Femur (tissue), 1 donor: ENCODE measurements at places on chromosomes 5 and 9.

GRCh38 chr5:34959323-34959722 is 30.0 kb downstream of the DNAJC21 start:
- no peak for DNase-seq

- no peak for DNase-seq
Measured at GRCh38 chr5:32109236-32109635, 64.9 kb downstream of the GOLPH3 start.

DNA sequence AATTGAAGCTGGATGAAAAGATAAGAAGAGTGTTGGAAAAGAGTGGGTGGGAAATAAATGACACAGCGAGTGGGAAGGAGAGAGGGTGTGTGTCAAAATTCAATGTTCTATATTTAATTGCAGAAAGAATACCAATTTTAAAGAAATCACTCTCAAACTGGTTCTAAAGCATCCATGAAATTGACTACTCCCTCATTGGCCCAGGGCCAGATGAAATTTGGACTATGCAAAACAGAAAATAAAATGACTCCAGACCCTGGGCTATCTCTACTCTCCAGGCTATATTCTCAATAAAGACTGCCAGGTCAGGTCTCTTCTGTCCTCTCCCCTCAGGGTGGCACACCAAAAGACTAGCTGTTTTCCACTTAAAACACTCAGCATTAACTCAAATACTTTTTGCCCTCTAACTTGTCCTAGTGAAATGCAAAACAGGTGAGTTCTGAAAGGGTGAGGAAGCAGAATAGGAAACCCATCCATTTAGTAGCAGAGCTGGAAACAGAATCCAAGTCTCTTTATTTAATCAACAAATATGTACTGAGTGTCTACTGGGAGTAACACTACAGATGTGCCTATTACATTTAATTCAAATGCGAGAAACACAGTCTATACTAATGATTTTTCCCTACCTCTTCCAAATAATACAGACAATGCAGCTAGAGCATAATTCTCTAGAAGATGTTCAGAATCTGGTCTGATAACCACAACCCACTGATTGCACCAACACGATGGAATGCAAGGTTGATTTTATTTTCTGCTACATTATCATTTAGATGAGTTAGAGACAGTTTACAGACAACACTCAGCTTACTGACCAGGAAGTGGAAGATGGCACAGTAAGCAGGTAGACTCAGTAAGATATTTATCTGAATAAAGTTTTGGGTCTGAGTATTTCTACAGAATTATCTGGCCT is 42.1 kb downstream of the EFCAB9 start:
- DNase-seq, result no peak

- no peak for DNase-seq
Measured at GRCh38 chr5:151048526-151048925, 28.1 kb downstream of the GPX3 start.

DNA sequence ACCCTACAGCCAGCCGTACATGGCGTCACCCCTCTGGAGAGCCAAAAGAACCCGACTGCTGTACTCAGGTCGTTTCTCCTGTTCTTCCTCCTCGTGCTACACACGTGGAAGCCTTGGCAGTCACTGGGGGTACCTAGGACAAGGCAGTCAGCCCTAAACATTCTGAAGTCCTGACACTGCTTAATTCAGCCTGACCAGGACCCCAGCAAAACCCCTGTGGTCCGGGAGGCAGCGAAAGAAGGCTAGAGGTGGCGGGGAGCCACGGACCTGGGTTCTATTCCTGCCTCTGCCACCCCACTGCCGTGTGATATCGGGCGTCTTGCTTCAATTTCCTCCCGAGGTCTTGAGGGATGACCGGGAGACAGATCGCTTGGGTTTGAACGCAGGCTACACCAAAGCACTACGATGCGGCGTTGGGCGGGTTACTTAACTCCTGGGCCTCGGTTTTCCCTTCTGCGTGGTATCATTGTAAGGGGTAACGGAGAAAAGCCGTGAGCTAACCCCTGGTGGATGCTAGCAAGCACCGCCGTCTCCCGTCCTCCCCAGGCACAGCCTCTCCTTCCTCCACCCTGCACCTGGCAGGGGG is 429 bp upstream of the ARL10 start:
- DNase-seq, result no peak

DNA sequence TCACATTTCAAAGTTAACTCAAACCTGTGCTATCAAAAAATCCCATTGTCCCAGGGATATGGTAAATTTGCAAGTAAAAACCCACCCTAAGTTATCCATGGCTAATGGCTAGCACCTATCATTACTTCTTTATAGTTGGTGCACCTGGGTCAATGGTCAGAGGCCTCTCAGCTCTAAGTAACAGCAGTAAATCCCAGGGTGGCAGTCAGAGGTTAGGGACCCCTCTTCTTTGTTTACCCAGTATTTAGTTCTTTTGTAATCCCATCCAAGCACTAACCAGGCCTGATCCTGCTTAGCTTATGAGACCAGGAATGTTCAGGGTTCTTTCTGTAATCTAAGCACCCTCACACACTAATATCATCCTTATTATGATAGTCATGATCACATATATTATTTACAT is 52.1 kb upstream of the WWC1 start:
- DNase-seq, result no peak

DNA sequence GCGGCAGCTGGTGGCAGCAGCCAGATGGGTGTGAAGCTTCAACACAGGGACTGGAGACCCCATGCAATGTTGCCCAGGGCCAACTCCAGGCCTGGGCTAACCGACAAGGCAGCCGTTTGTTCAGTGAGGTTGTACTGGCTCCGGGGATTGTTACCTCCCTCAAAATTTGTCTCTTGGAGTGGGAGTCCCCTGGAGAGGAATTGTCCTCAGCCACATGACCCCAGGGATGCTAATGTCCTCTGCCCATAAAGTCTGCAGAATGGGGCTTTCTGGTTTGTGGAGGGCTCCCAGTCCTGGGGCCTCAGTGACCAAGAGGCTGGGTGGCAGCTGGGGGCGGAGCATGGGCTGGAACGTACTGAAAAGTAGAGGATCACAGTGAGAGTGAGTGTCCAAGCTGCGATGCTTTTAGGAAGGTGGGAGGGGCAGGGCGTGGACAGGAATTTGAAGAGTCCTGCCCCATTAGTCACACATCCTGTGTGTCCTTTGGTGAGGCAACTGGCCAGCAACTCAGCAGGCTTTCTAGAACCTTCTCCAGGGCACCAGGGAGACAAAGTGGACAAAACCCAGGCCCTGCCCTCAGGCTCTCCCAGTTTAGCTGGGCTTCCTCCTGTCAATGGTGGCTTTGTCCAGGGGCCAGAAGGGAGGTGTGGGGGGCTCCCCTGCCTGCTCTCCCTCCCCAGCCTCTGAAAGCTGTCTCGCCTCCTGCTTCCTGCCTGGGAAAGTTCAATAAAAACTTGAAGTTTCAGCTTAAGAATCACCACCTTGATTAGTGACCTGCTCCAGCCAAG is 114.0 kb downstream of the NSG2 start:
- DNase-seq, result no peak

GRCh38 chr9:114006931-114007691 is 71.0 kb downstream of the AMBP start:
- DNase-seq, result peak; percentile 12

- no peak for DNase-seq
Measured at GRCh38 chr5:168157141-168157540, 134.3 kb upstream of the WWC1 start.

- DNase-seq, result peak; percentile 70
Measured at GRCh38 chr9:134215699-134216448, 51.5 kb upstream of the RNU6ATAC start.

GRCh38 chr5:55429221-55429612 is 105.5 kb downstream of the PLPP1 start:
- DNase-seq, result no peak

- DNase-seq, result no peak
Measured at GRCh38 chr5:10676224-10676623, 84.8 kb downstream of the DAP start.

DNA sequence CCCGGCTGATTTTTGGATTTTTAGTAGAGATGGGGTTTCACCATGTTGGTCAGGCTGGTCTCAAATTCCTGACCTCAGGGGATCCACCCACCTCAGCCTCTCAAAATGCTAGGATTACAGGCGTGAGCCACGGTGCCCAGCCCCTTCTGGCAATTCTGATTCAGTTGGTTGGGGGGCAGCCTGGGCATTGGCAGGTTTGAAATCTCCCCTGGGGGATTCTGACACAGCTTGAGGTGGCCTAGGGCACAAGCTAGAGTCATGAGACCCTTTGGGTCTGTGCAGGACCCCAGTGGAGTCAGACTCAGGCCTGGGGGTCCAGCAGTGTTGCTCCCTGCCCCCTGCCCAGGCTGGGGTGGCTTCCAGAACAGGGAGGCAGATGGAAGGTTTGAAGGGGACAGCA is 239.8 kb downstream of the PBX3 start:
- no peak for DNase-seq

DNA sequence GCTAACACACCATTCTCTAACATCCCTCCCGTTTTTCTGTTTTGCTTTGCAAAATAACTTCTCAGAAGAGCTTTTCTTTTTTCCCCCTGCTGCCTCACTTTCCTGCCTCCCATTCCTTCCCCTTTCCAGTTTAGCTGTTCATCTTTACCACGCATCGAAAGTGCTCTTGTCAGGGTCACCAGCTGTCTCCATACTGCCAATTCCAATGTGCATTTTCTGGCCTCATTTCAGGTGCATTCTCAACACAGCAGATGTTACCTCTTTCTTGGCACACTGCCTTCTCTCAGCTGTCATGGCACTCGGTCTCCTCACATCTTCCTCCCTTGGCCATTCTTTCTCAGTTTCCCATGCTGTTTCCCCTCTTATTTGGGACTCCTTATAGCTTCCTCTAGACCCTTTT is 9.5 kb downstream of the ARSK start:
- DNase-seq, result peak; percentile 40

- no peak for DNase-seq
Measured at GRCh38 chr9:122065923-122066629, 27.0 kb downstream of the TTLL11 start.

DNA sequence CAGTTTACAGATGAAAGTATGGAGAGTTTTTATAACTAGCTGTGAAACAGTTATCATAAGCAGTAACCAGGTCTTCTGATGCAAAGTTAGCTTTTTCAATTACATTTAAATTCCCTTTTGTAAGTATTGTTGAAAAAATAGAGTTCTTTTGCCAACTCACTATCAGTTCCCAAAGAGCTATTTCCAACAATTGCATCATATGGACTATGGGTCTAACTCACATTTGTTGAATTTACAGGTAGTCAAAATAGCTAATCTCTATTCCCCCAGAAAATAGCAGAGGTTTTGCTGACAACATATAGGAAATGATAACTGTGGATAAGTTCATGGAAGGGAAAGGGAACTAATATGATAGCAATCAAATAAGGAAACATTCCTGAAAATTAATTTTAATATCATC is 1.4 kb downstream of the SPINK1 start:
- no peak for DNase-seq

GRCh38 chr5:113806904-113807303 is 293.4 kb downstream of the YTHDC2 start:
- DNase-seq, result peak; percentile 54

DNA sequence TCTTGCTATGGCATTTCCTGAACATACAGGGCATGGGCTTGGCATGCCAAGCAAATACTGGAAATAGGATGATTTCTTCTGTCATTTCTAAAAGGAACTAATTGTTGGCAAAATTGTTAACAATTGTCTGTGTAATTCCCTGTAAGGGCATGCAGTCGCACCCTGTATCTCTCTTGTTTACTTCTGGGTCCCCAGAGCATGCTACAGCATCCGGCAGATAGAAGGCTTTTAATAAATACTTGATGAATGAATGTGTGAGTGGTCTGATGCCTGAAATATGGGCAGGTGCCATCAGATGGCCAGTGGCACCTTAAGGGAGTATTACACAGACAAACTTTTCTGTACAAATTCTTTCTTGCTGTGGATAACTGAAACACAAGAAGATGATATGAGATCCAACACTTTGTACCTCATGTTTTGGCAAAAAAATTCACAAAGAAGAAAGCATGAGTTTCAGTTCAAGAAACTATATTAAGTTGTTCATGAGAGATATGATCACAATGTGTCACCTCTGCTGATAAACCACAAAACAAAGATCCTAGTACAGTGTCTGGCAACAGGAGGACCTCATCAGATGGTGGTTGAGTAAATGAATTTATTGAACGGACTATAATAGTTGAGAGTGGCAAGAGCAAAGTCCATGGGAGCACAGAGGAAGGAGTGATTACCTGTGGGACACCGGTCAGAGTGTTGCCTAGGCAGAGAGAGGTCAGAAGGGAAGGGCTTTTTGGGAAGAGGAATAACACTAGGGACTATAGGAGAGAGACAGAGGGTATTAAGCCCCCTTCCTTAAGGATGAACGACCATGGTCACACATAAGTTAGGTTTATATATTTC is 194.2 kb downstream of the ATP10B start:
- DNase-seq, result no peak

DNA sequence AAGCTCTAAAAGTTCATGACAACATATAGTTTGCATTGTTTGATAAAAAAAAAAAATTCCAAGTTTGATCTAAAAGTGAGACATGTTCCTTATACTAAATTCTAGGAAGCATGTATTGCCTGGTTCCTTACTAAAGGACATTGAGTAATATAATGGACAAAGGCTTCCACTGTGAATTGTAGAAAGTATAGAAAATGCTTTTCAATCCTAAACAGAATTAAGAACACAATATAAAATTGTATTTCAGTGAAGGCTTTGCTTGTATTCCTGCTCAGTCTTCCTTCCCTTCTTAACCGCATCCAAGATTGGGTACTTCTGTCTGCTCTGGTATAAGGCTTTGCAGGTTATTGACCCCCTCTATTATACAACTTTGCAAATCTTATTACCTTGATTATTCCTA is 2.4 kb downstream of the RECK start:
- no peak for DNase-seq

DNA sequence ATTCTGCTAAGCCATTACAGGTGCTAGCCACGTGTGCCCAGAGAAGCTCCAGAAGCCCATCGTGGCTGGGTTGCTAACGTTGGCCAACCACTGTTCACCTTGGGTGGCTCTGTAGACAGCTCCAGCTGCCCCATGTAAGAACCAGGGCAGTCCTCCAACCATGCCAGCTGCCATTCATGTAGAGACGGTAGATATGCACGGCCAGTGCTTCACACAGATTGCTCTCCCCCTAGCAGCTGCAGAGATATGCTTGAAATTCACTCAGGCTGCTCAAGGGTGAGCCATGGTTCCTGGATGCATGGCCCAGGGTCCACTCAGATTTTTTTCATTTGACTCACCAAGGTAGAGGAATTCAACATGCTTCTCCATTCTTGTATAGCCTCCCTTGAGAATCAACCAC is 31.0 kb downstream of the GADD45G start:
- DNase-seq, result no peak

DNA sequence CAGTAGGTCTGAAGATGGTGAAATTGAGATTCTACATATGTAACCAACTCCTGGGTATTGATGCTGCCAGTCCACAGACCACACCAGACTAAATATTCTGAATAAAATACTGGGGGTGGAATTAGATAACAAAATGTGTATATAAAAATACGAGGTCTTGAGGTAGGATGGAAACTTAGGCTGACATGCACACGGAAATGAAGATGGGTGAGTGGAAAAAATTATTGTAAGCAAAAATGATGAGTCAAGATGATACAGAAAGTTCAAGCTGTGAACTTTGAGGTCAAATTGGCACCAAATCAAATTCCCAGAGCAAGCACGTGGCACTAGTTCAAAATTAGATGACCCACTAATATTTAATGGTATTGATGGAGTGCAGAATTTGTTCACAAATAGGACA is 713.4 kb upstream of the ACO1 start:
- no peak for DNase-seq

- no peak for DNase-seq
Measured at GRCh38 chr9:2955575-2955974, 111.7 kb upstream of the PUM3 start.

GRCh38 chr5:101346447-101346846 is 443.4 kb upstream of the ST8SIA4 start:
- DNase-seq, result no peak
